Activated CD4-positive, CD25-positive, alpha-beta regulatory T cell treated with anti-CD3 and anti-CD28 coated beads, Interleukin-2, amount 50 U/mL, for 72 hours (primary cell): ENCODE measurements at places on chromosomes 5 and 9.

GRCh38 chr9:70761139-70761670, 346.7 kb upstream of the KLF9 start:
- DNase-seq = no peak

GRCh38 chr9:90176901-90177300, 465.7 kb downstream of the DIRAS2 start:
- DNase-seq = no peak

- no peak for DNase-seq
Observed at GRCh38 chr9:106621313-106622163, 241.4 kb upstream of the ZNF462 start.

- no peak for DNase-seq
Observed at GRCh38 chr5:126483156-126483555, 59.9 kb downstream of the GRAMD2B start.

DNA sequence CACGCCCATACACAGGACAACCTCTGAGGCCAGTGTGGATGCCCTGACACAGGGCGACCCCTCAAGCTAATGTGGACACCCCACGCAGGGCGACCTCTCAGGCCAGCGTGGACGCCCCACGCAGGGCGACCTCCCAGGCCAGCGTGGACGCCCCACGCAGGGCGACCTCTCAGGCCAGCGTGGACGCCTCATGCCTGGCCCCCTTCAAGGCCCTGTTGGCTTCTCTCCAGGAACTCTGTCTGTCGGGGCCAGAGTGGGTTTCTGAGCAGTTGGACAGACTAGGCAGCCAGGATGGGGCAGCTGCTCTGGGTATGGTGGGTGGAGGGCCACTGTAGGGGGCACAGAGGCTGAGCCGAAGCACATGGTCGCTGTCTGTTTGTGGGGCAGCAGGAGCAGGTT, 47.4 kb downstream of the LMX1B start:
- DNase-seq = no peak

- no peak for DNase-seq
Observed at GRCh38 chr5:32343058-32343672, 30.4 kb upstream of the MTMR12 start.

- no peak for DNase-seq
Observed at GRCh38 chr5:65026816-65027548, 258.3 kb downstream of the CWC27 start.

GRCh38 chr5:66616520-66617225, 20.5 kb downstream of the MAST4 start:
- no peak for DNase-seq

DNA sequence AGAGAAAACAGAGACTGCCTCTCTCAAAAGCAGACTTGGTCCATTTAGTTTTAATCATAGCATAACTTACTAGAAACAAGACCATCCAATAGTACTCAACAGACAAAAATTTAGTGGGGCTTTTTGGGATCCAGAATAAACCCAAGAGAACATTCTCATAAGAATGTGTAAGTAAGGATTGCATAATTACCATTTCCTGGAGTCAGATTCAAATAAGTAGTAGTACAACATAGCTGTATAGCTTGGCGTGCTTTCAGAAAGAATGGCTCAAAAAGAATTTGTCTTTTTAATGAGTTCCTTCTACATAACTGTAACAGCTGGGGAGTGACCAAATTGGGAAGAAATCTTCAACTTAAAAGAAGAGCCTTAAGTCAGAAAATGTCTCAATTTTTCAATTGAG, 145.4 kb downstream of the DENND1A start:
- no peak for DNase-seq

GRCh38 chr9:95718263-95718662, 157.2 kb upstream of the ERCC6L2 start:
- no peak for DNase-seq

GRCh38 chr9:120850315-120850714, 7.6 kb upstream of the PSMD5 start:
- no peak for DNase-seq

DNA sequence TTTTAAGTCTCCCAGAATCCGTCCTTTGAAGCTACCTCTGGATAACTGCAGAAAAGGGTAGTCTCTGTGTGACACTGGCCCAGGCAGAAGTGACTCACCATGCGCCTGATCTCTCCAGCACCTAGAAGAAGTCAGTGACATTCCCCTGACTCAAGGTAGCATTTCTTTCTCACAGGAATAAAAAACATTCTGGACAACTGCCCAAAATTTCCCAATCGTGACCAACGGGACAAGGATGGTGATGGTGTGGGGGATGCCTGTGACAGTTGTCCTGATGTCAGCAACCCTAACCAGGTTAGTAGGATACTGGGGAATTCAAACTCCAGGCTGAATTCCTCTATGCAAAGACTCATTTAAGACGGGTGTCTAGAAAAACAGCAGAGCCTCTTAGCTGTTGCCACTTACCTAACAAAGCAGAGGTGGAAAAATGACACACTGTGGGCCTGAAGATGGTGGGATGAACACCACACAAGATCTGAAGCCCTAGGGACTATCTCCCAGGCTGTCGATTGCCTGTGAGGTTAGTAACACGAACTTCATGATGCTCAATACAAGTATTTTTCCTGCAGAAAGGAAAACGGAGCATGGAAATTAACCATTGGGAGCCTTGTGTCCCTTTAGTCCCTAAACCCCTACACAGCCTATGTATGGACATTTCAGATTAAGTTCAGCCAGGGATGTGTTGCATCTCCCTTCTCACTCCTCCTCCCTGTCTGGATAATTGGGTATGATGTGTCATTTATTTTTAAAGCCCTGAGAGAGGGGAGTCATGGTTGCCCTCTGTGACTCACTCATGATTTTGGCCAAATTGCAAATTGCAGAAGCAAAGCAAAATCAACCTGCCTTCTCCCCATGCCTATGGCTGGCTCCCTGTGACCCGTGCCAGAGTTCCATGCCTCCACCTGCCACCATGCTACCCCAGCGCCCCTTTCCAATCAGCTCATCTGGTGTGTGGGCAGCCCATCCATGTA, 37.2 kb downstream of the THBS4 start:
- DNase-seq = no peak

DNA sequence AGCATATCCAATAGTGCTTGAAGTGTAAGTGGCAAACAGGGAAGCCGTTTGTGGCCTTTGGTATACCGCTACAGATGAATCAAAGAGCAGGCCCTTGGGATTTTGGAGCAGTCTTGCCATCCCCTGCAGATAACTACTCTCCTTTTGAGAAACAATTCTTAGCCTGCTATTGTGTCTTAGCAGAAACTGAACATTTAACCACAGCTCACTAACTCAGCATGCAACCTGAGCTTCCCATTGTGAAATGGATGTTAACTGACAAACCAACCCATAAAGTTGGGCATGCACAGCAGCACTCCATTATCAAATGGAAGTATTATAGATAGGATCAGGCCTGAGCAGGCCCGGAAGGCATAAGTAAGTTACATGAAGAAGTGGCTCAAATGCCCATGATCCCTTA, 315.3 kb upstream of the PTGER4 start:
- DNase-seq = no peak

GRCh38 chr5:54799645-54800044, 185.7 kb downstream of the ESM1 start:
- no peak for DNase-seq

- no peak for DNase-seq
Observed at GRCh38 chr5:131246504-131246903, 17.3 kb upstream of the CDC42SE2 start.

DNA sequence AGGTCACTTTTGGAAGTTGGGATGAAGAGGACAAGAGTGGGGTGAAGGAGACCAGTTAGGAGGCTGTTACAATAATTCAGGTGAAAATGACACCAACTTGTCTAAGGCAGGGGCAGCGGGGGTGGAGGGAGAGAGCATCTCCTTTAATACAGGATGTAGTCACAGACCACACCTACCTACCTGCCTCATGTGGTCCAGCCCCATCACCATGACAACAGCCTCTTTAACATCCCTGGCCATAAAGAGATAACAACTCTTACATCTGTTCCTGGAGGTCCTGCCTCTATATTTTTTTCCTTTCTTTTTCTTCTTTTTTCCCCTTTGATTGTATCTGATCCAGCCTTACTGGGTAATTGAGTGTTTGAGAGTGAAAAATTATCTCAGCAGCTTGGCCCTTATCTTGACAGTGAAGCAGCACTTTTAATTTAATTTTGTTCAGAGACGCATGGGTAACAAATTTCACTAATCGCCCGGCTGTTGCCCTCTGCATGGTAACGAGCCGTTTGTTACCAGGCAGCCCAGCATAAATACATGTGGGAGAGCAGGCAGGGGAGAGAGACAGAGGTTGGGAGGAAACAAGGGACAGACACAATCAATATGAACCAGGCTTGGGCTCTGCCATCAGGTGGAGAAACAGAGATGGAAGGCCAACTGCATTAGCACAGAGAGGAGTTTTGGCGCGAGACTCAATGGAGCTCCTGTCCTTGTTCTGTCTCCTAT, 338.1 kb downstream of the ASTN2 start:
- DNase-seq = no peak

DNA sequence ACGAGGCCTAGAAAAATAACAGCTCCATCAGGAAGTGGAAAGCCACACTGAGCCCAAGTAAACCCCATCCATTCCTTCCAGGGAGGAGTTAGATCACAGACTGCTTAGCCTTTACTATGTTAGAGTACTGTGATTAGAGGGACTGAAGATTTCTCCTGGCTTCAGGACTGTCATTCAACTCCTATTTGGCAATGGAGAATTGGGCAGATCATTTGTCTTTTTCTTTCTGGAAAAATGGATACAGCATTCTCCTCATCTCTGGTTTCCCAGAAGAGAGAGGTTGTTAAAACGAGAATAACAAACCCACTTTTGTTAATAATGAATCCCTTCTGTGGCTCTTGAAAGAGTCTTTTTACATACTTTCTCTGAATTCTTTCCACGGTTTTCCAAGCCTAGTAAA, 150.4 kb downstream of the GABRB2 start:
- no peak for DNase-seq

DNA sequence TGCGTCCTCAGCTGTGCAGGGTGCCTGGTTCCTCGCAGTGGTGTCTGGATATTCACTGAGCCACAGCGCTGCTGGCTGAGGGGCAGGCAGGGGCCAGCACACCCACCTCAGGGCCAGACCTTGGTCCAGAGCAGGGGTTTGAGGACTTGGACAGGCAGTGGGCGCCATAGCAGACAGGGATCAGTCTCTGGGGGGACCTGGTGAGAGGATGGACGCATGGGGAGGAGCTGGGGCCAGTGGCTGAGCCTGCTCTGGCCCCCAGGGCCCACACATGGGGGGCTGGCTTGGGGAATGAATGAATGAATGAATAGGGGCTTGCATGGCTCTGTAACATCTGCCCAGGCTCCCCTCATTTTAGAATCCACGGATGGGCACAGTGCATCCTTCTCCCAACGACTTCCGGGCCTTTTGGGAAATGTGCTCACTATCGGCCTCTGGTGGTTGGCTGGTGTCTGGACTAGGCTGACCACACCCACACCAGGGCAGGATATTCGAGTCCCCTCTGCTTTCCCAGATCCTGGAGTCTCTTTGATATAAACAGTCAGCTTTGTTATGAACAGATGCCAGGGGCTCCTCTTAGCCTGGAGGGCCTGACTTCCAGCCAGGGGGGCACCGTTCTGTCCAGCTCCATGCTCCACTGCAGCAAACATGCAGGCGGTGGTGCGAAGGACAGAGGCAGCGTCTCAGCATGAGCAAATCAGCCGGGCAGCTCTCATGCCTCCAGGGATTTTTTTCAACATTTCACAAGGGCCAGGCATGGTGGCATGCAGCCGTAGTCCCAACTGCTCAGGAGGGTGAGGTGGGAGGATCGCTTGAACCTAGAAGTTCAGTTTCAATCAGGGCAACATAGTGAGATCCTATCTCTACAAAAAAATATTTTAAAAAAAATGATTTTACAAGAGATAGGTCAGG, 62.6 kb downstream of the NEK6 start:
- peak; percentile 64 for DNase-seq

- DNase-seq = no peak
Observed at GRCh38 chr9:130472184-130472705, 27.5 kb downstream of the ASS1 start.

DNA sequence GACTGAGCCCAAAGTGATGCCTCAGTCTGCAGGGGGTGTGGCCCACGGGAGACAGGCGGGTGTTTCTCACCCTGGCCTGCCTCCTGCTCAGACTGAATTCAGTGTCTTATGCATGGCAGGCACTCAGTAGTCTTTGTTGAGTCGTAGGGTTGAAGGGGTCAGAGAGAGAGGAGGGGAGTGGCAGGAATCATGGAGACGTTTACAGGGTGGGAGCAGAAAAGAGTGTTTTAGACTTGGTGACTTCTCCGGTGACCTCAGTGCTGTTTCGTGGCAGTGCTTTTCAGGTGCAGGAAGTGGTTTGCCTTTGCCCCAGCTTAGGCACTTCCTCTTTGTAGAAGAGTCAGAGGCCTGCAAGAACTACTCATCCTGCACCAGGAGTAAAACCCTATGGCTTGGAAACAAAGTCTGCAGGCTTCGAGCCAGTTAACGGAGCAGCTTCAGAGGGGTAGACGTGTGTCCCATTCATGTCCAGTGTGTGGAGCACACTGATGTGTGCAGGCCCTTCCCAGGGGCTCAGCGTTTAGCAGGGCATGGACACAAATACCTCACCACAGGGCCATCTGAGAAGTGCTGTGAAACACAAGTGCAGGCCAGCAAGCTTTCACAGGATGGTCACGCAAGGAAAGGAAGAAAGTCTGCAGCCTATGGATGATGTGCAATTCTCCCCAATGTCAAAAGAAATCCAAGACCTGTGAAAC, 24.5 kb upstream of the SEMA4D start:
- peak; percentile 61 for DNase-seq

GRCh38 chr5:143695941-143696340, 116.0 kb upstream of the HMHB1 start:
- no peak for DNase-seq

DNA sequence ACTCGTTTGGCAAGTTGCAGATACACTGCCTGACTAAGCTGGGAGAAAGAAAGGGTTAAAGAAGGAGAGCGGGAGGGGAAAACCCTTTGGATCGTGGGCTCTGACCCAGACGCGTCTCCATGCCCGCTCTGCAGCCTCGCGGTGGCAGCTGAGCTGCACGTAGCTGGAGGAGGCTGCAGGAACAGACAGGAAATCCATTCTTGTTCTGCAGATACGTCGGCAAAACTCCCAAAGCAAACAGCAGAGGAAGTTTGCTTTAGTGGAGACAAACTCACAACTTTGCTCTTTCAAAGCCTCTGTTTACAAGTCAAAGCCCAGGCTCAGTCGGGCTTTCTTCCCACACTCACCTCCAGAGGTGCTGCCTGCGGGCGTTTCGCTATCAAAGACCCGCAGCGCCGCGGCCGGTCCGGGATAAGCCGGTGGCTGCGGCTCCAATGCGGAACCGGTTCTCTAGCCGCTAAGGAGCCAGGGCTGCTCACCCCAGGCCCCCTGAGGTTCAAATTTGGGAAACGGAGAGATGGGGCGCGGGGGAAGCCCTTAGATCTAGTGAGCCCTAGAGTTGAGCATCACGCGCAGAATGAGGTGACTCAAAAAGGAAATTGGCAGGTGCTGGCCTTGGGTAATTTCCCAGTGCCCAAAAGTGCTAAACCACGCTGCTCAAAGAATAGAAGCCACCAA, 60.7 kb downstream of the MAT2B start:
- DNase-seq = peak; percentile 32
